ENCODE measurements at places on chromosomes 11 and 22.

GRCh38 chr22:29979777-29980321 lies 96.9 kb downstream of the MTMR3 start:
- no peak for DNase-seq

- DNase-seq = no peak
Observed at GRCh38 chr11:13053255-13053917, 44.3 kb downstream of the RASSF10 start.

DNA sequence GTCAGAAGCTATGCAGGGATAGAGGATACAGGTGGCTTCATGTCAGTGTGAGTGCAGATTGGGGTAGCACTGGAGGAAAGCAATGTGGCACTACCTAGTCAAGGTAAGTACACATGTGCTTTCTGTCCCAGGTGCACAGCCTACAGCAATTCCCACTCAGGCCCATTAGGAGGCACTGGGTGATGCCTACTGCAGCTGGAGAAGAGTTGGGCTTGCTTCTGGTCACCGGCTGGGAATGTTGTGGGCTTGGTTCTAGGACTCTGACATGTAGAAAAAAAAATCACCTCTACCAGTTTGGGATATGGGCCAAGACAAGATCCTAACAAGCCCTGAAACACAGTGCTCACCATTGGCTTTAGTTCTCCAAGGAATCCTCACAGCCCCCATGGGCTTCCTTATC lies 69.7 kb downstream of the TENM4 start:
- DNase-seq = no peak

DNA sequence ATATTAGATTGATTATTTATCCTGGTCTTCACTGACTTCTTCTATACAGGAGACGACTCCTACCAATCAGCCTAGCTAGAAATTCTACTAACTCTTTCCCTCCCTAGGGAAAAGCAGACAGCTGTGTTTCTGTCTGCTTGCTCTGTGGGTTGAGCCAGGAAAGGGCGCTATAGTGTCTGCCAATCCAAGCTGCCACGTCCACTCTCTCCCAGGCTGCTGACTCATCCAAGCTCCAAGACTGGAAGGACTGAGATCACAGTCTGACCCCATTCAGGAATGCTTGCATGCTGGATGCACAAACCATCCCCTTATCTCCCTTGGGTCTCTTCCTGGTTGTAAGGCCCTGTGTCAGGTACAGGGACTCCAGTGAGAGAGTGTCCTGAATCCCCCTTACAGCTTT lies 955.6 kb downstream of the OPCML start:
- DNase-seq = peak; percentile 99

DNA sequence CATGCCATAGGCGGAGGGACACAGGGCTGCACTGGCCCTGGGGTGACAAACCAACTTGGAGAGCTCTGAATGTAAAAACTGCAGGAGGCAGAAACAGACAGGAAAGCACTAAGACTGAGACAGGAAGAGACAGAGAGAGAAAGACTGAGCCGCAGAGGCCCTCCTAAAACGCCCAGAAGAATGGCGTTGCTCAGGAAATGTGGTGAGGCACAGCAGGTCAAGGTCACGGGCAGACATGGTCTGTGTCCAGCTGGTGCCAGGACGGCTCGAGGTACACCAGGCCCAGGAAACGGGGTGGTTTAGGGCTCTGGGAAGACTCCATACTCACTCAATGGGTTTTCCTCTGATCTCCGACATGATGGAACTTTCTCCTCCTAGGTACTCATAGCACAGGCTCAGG lies 29.1 kb downstream of the MAFF start:
- no peak for DNase-seq

DNA sequence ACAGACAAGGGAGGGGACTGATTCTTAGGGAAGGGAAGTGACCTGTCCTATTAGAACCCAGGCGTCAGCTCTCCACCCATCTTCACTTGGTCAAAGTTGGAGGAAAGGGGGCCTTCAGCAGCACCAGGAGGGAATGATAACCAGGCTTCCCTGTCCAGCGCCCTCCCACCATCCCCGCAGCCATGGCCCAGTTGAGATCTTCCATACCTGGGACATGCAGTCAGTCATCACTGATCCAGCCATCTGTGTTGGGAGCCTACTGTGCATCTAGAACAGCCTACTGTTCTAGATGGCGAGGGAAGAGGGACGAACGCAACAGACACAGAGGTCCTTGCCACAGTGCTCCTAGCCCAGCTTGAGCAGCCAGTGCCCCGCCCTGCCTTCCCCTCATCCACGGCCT lies 40.6 kb downstream of the PDGFB start:
- DNase-seq = no peak

DNA sequence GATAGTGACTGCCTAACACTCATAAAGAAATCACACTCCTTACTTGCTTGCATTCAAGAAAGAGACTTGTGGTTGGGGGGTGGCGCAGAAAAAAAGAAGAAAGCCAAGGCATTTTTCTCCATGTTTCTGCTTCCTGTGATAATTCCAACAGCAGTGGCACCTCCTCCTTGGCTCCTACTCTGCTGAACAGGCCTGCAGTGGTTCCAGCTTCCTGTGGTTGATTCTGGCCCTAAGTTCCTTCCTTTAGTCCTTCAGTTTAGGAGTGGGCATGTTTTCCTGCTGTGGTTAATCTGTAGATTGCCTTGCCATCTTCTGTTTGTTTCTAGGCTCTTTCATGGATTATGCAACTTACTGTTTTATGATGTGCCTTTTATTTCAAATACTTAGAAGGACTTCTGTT lies 940.4 kb downstream of the DLG2 start:
- DNase-seq = no peak

DNA sequence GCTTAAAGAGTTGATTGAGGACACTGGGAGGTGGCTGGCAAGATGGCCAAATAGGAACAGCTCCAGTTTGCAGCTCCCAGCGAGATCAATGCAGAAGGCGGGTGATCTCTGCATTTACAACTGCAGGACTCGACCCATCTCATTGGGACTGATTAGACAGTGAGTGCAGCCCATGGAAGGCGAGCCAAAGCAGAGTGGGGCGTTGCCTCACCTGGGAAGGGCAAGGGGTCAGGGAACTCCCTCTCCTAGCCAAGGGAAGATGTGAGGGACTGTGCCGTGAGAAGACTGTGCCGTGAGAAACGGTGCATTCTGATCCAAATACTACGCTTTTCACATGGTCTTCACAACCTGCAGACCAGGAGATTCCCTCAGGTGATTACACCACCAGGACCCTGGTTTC lies 36.4 kb downstream of the ARHGAP32 start:
- no peak for DNase-seq

GRCh38 chr22:48754611-48755058 lies 1073.0 kb downstream of the BRD1 start:
- DNase-seq = no peak

DNA sequence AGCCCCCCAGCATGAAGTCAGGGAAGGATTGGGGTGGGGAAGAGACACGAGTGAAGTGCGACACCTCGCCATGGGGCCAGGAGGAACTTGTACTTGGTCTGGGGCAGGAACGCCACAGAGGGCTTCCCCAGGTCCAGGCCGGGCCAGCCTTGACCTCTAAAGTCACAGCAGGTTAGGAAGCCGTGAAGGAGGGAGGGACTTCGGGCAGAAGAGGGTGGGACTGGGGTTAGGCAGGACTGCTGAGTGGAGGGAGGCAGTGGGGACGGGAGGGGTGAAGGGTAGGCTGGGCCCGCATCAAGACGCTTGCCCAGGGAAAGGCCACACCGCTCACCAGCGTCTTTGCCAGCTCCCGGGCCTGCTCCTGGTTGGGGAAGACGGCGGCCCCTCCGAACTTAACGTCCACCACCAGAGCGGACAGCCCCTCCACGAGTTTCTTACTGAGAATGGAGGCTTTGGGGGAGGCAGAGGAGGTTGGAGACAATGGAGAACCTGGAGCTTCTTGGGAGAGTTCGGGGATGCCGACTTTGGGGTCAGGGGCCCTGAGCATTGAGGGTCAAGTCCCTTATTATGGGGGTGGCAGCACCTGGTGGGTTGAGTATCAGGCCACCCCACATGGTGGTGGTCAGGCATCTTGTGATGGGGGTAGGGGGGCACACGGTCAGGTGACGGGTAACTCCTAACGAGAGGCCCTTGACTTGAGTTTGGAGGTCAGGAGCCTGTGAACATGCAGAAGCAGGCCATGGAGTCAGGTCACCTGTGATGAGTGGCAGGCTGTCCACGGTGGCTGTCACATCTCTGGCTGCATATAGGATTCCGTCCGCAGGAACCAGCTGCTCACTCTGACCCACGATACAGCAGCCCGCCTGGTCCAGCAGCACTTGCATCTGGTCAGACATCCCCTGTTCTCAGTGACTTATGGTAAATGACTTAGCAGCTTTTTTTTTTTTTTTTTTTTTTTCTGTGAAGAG lies 1.7 kb upstream of the SCO2 start:
- no peak for DNase-seq

DNA sequence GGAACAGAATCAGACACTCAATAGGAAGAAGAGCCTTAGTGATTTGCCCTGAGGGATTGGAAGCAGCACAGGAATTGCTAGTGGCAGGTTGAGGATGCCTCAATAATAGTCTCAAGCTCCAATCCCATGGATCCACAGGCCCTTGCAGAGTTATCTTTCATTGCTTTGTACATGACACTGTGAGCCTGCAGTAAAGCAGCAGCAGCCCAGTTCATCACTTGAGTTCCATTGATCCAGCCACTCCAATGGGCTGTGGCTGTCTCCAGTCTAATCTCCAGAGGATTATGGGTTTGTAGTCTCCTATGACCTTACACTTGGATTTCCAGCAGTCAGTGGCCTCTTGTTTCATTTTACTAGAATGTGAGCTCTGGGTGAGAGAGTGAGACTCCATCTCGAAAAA lies 45.4 kb downstream of the AAMDC start:
- no peak for DNase-seq

- DNase-seq = peak; percentile 18
Observed at GRCh38 chr22:27372969-27373670, 428.4 kb downstream of the MN1 start.
